ENCODE measurements at places on chromosomes 2 and 18.

- DNase-seq: no peak
Measured at GRCh38 chr18:69401226-69401971, 711 bp downstream of the DOK6 start.

- DNase-seq: no peak
Measured at GRCh38 chr2:234911271-234911670, 40.5 kb upstream of the SH3BP4 start.

GRCh38 chr2:144705328-144706245 is 185.7 kb upstream of the ZEB2 start:
- DNase-seq: no peak

DNA sequence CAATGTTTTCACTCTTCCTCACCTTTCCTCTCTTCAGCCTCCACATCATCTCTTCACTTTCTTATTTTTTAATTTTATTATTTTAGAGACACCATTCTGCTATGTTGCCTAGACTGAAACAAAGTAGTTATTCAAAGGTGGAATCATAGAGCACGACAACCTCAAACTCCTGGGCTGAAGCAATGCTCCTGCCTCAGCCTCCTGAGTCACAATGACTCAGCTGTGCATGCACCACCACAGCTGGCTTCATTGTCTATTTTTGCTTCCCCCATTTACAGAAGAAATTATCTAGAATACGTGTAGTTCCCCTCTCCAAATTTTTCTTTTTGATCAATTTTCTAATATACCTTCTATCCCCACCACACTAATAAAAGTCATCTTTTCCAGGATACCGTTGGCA is 911.5 kb upstream of the SOX11 start:
- DNase-seq: no peak

DNA sequence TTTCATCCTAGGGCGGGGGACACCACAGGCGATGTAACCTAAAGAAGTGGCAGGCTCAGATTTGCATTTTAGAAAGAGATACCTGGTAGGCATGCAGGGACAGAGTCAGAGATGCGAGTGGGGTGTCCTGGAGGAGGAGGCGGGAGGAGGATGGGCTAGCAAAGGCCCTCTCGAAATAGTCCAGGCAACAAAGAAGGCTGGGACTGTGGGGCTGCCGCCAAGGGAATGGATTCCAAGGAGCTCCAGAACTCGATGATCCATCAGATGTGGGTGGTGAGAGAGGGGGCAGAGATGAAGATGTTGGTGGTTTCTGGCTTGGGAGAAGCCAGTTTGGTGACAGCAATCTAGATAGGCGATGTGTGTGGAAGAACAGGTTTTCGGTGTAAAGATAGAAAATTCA is 12.5 kb upstream of the INPP5D start:
- no peak for DNase-seq

Data from GM13976 (cell line).